HL-60 (cell line): ENCODE measurements at places on chromosomes 5 and 9.

- no peak for DNase-seq
Measured at GRCh38 chr5:173940269-173940668, 48.7 kb upstream of the C5orf47 start.

- DNase-seq = no peak
Measured at GRCh38 chr9:92295240-92295790, 1.8 kb upstream of the IARS1 start.

DNA sequence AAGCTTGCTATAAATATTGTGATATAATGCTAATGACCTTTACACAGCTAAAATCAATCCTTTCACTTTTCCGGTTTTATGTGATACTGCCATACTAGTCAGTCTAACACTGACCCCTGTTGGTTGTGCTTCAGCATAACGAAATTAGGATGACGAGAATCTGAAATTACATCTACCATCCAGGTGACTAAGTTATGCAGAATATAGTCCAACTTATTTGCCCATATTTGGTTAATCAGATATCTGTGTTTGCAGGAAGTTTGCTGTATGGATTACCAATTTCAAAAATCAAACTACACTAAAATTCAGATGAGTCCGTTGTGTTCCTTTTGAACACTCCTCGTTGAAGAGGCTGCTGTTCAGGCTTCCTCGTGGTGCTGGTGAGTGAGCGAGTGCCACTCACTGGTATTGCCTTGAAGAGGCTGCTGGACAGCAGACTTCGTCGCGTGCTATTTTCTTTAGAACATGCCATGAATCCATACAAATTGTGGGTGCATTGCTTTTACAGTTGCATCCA is 32.5 kb downstream of the TENT4A start:
- no peak for DNase-seq

- no peak for DNase-seq
Measured at GRCh38 chr9:129278391-129279237, 100.6 kb upstream of the IER5L start.

GRCh38 chr5:155455791-155456514 is 442.4 kb downstream of the KIF4B start:
- DNase-seq = no peak

- DNase-seq = no peak
Measured at GRCh38 chr9:19552282-19553105, 143.7 kb downstream of the ACER2 start.
